T-helper 9 cell (primary cell): ENCODE measurements at places on chromosomes 2 and 18.

- DNase-seq: no peak
These were observed 4.7 kb downstream of the SNORC start for GRCh38 chr2:232874677-232875223.

DNA sequence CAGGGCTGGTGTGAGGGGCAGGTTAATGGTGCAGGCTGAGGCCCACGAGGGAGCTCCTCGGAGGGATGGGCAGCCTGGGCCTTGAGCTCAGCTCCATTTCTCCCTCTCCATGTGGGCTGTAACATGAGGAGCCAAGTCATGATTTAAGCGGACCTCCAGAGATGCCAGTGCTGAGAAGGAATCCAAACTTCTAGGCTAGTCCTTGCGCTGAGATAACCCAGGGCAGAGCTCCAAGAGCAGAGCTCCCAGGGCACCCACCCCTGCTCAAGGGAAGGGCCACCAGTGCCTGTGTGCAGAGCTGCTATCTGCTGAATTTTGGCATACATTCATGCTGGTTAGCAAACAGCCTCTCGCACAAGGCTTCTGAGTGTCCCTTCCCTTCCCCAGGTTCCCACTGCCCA, 95.1 kb downstream of the MRO start:
- no peak for DNase-seq

- DNase-seq: no peak
These were observed 62.2 kb downstream of the SPIRE1 start for GRCh38 chr18:12595571-12596255.

DNA sequence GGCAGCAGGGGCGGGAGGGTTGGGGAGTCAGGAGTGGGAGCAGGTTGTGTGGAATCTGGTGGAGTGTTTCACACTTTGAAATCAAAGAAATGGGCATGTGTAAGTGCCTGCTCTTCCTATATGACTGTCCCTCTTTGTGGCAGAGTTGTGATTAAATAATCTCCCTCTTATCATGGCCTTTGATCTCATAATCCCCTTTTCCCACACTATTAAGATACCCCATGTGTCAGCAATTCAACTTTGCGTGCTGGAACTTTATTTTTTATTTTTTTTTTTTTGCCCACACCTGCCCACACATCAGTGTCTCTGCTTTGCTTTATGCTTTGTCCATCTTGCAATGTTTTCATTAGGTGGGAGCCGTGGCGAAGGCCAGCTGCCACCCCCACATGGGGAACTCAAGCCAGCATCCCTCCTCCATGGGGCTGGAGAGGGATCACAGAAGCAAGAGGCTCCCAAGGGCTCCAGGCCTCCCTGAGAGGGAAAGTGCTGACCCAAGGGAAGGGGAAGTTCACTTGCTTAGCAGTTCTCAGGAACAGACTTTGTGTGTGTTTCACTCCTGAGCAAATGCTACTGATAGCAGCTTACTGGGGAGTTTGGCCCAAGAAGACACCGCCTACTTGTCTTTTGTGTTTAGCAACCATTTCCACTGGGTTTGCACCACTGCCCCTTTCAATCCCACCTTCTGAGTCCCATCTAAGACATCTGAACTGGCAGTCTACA, 243.4 kb downstream of the BCL11A start:
- no peak for DNase-seq

DNA sequence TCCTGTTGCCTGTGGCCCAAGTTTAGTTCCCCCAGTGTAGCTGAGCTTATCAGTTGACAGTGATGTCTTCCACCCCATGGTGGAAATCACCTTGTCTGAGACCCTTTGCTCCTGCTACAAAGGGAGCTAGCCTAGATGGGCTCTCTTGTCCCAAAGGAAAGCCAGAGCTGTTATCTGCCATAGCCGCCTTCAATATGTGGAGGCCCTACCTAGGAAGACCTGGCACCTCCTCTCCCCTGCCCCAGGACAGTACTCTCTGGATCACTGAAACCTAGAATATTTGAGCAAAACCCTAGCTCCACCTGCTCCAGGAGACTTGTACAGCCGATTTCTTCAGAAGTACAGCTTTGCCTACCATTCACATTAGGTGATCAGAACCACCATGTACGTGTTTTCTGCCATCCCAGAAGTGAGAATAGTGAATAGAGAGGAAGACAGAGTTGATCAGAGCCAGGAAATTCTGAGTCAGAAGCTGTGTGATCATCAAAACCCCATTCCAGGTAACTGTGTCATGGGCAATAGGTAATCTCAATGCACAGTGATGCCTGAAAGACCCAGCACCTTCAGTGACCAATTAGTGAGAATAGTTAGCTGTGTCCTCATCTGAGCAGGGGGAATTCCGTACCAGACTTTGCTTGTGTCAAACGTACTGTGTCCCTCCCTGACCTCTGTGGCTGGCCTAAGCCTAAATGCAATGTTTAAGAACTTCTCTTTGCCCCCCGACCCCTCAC, 138.4 kb upstream of the ALPP start:
- no peak for DNase-seq

DNA sequence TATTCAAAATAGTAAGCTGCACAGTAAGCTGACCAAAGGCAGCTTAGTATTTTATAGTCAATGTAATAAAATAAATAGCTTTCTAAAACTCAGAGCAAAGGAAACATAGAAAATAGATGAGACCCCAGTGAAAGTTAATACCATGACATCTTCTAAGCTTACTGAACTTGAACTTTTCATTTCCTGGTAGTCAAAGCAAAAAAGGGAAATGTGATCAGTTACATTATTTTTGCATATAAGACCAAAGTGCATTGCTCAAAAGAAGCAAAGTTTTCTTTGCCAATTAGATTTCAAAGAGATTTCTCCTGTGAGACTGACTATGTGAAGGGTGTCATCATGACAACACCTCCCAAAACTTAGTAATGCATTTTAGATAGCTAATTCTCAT, 70.2 kb downstream of the MYO1B start:
- DNase-seq: no peak

DNA sequence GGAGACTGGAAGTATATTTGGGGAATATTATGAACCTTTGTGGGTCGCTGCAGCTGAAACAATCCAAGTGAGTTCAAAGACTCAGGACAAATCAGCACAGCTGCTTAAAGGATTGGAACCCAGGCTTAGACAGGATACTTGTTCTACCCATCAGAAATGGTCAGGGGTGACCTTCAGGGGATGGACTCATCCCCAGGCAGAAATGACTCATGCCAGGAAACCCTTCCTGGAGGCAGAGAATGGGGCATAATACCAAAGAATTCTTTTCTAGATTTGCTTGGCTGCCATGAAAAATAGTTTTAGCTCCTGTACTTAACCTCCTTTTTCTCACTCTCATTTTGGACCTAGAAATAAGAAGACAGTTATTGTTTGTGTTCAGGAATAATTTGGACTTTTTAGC, 425.5 kb downstream of the TSN start:
- DNase-seq: no peak

- no peak for DNase-seq
These were observed 733.4 kb upstream of the CDH7 start for GRCh38 chr18:65017372-65017760.

GRCh38 chr2:85893428-85894258, 4.9 kb upstream of the ST3GAL5 start:
- no peak for DNase-seq
